Esophagus (tissue), 2 donors: ENCODE measurements at places on chromosomes 11 and 22. TPM values are rescaled to one million over a fixed set of nuclear protein-coding genes. Genes with fewer than 3 reads are reported as not detected.

The XKR3 gene
- not detected for polyA plus RNA-seq

The UPK2 gene
- polyA plus RNA-seq = 1.1 TPM

The FJX1 gene
- 5.0 TPM for polyA plus RNA-seq

The UBQLNL gene
- polyA plus RNA-seq = 0.49 TPM

The OR52E8 gene
- polyA plus RNA-seq = not detected

The FIBIN gene
- 5.4 TPM for polyA plus RNA-seq

The PRSS23 gene
- polyA plus RNA-seq = 1.2 TPM

The PIWIL4 gene
- polyA plus RNA-seq = 0.88 TPM

The OR8G5 gene
- not detected for polyA plus RNA-seq

The POU2AF3 gene
- 3.8 TPM for polyA plus RNA-seq

The MMP8 gene
- not detected for polyA plus RNA-seq

The MEI1 gene
- 0.36 TPM for polyA plus RNA-seq

The SCGB1D2 gene
- not detected for polyA plus RNA-seq
